ENCODE measurements at places on chromosomes 1 and 21.
A peak's percentile ranks its signal among the peaks of the same experiment; 100 is the strongest.

DNA sequence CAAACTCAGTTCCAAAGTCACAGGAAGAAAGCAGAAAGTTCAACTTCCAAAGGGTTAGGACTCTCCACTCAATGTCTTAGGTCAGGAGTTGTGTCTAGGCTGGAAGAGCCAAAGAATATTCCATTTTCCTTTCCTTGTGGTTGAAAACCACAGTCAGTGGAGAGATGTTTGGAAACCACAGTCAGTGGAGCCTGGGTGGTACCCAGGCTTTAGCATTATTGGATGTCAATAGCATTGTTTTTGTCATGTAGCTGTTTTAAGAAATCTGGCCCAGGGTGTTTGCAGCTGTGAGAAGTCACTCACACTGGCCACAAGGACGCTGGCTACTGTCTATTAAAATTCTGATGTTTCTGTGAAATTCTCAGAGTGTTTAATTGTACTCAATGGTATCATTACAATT lies 11.7 kb downstream of the ATF3 start:
- no peak for DNase-seq

- DNase-seq = no peak
These were observed 23.1 kb upstream of the CTPS1 start for GRCh38 chr1:40956407-40956806.

DNA sequence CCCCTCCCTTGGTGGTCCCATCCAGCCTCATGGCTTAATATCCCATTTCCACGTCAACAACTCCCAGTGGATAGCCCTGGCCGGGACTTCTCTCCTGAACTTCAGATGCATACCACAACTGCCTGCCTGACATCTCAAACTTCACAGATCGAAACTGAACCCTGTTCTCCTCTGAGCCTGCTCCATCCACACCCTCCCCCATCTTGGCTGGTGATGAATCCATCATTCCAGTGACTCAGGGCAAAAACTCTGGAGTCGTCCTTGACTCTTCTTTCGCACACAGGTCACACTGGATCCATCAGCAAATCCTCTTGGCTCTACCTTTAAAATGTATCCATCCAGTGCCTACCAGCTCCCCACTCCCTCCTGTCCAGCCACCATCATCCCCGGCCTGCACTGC lies 3.9 kb downstream of the TAS1R2 start:
- no peak for DNase-seq

DNA sequence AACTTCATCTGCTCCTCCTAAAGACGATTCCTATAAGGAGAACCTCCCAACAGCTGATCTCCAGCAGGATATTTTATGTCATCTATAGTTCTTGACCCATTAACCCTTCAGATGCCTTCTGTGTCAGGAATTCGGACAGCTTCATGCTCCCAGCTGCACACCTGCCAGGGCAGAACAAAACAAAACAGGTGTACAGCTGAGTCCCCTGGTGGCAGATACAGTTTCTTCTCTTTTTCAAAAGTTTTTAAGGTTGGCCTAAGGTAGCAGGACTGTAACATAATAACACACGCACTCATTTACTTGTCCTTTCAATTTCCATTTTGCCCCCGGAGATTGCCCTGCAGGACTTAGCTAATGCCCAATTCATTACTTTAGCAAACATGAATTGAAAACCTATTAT lies 218.3 kb downstream of the S1PR1 start:
- DNase-seq = no peak

GRCh38 chr21:44778983-44779382 lies 22.6 kb downstream of the UBE2G2 start:
- no peak for DNase-seq

DNA sequence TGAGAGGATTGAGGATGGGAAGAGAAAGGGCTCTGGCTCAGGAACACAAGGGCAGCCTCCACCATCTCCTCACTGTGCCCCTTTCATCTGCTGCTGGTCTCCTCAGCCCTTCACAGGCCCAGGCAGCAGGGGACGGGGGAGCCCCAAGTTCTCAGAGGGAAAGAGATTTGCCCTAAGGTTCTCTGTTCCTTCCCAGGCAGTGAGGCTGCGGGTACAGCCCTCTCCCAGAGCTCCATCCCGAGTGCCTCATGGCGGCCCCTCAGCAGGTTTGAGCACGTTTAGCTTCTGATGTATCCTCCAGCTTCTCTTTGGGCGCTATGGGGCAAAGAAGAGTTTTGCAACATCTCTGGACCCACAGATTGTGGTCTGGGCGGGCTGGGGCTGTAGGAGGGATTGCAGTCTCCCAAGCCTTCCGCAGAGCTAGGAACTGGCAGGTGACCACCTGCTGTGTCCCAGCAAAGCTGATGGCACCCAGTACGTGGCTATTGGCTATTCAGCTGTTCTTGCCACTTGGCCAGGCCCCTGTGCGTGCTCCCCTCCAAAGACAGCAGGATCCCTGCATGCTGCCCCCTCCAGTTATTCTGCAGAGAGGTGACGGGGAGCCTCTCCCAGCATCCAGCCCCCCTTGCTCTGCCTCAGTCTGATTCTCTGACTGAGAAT lies 10.1 kb downstream of the DISP3 start:
- DNase-seq = no peak

DNA sequence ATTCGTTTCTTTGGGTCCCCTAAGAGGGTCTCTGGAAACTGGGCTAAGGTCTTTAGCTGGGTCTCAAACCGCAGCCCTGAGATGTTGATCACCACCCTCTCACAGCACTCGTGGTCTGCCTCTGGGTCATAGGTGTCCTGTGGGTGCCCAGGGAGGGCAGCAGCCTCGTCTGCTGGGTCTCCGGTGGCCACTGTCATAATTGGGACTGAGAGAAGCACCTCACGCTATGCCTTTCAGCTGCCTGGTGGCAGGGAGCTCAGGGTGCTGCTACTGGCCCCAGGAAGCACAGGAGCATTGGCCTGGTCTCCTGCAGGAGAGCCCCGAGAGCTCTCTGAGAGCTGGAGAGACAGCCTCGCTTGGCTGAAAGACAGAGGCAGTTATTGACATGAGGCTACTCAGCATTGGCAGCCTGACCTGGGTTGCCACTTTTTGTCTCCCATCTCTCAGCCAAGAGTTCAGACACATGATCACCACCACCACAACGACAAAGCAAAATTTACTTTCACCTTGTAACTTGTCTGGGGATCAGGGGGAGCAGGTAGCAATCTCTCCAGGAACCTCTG lies 1.5 kb downstream of the KCNA2 start:
- DNase-seq = no peak

DNA sequence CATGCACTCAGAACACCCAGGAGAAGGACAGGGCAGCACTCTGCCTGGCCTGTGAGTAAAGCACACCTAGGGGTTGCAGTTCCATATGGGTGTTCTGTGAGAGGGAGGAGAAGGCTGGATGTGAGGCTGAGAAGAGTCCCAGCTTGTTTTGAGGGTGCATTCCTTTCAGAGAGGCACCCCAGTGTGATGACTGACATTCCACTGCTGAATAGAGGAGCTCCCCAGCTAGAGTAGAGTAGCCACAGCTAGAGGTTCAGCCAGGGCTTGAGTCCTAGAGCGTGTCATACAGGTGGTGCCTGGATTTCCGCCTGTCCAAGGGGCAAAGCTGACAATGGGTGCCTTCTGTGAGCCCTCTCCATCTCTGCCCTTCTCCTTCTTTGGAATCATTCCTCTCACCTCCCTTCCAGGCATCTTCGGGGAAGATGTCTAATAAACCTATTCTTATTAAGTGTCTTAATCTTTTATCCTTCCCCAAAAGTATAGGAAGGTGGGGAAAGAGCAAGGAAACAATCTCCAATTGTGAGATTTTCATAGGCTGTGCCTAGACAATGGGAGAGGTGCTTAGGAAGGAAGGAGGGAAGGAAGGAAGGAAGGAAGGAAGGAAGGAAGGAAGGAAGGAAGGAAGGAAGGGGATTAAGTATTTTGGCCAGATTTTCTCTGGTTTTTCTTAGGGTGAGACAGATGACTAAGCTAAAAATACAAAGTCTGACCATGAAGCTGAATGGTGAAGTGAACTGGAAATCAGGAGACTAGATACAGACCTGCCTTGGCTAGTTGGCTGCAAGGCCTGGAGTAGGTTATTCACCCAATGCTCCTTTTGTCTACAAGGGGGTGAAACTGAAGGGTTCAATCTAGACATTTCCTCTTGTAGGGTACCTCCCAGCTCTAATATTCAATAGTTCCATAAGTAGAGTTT lies 43.6 kb upstream of the SYT6 start:
- no peak for DNase-seq

- DNase-seq = no peak
These were observed 90.5 kb upstream of the TTC34 start for GRCh38 chr1:2891923-2892448.

- DNase-seq = no peak
These were observed 38.7 kb upstream of the PDC start for GRCh38 chr1:186499571-186499970.

DNA sequence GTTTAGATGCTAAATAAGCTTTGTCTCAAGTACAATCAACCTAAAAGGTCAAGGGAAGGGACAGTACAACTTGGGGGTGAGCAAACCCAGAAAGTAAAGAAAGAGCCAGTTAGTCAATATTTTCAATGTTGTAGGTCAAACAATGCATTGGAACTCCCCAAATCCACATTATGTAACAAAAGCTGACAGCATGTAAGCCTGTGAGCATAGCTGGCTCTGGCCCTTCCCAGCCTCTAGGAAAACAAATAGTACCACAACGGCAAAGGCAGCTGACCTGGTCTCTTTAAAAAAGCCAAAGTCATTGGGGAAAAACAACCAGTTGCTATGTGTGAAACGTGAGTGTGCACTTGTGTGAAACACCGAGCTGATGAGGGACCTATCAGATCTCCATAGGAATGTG lies 3.4 kb downstream of the CBR1 start:
- DNase-seq = no peak

GRCh38 chr21:36188081-36188681 lies 31.6 kb downstream of the DOP1B start:
- DNase-seq = no peak

- no peak for DNase-seq
These were observed 218.8 kb upstream of the CAMK1G start for GRCh38 chr1:209364716-209365115.

DNA sequence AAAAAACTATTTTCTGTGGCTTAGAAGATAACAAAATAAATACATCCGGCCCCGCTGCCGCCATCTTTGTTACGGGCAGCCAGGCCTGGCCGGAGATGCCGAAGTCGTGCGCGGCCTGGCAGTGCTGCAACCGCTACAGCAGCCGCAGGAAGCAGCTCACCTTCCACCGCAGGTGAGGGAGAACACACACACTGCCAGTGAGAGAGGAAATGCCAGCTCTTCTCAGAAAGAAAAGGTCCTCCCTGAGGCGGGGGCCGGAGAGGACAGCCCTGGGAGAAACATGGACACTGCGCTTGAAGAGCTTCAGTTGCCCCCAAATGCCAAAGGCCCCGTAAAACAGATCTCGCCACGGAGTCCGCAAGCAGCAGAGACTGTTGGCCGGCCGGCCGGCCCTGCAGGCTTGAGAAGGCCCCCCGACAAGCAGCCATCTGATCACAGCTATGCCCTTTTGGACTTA lies 323.2 kb downstream of the AMY1C start:
- no peak for DNase-seq

DNA sequence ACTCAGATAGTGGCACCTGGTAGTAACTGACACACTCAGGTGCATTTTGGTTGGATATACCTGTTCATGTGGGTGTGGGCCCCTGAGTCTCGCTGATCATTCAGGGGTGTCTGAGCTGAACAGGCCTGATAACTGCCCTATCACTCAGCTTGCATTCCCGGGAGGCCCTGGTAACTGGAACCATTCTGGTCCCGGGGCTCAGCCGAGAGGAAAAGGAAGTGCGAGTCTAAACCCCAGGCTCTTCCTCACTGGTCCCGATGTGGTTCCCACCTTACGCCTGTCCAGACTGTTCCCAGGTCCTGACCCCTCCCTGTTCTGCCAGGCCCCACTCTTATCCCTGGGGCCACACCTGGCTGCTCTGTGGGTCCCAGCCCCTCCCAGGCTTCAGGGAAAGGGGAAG lies 11.7 kb upstream of the CDK18 start:
- no peak for DNase-seq

- no peak for DNase-seq
These were observed 18.8 kb downstream of the PIK3C2B start for GRCh38 chr1:204475656-204476432.

DNA sequence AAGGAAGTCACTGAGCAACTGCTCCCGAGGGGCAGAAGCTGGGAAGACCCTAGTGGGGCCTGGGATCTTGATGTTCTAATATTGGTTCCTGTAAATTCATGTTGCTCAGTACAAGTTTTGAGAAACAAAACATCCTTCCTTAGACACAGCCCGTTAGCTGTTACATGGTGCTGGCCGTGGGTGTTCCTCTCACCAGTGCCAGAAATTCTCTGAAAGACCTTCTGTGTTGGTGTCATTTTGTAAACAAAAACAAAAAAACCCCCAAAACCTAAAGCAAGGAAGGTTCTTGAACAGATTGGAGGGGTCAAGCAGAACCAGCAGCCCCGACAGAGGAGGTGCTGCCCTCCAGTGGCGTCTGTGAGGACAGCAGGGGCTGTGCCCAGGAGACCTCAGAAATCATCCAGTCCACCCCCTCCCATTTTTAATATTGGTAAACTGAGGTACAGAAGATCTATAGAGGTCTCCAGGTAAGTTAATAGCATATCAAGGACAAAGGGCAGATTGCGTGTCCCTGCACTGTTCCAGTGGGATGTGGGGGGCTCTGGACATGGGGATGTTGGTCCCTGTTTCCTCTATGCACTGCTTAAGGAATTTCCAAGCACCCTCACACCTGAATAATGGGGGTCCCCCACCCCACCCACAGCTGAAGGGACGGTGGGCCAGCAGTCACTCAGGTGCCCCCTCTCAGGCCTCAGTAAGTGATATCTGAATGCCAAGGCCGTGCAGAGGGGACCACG lies 38.2 kb downstream of the SLC2A7 start:
- peak; percentile 31 for DNase-seq

- DNase-seq = no peak
These were observed 17.4 kb upstream of the HIVEP3 start for GRCh38 chr1:41936107-41936506.

- no peak for DNase-seq
These were observed 37.0 kb downstream of the ZNF281 start for GRCh38 chr1:200372885-200373181.

- DNase-seq = no peak
These were observed 333.2 kb downstream of the KCNH1 start for GRCh38 chr1:210800756-210801155.

- no peak for DNase-seq
These were observed 121.5 kb downstream of the XCL2 start for GRCh38 chr1:168422203-168422847.

DNA sequence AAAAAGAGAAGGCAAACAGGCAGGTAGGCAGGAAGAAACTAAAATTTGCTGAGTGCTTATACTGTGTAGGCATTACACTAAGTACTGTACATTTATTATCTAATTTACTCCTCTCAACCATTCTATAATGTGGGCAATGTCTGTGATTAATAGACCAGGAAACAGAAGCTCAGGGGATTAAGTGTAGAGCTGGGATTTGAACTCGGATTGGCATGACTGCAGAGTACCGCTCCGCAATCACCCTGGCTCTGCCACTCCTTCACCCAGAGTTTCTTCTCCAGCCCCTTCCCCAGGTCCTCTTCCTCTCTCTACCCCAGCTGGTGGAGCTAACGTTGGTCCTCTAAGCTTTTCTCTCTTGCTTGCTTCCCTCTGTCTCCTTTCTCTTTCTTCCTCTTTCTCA lies 11.5 kb upstream of the S100A2 start:
- no peak for DNase-seq

- no peak for DNase-seq
These were observed 1.3 kb downstream of the SDCCAG8 start for GRCh38 chr1:243257189-243257588.

- DNase-seq = no peak
These were observed 126.4 kb upstream of the GADD45A start for GRCh38 chr1:67558449-67559193.

GRCh38 chr1:202590975-202591411 lies 119.3 kb downstream of the SYT2 start:
- DNase-seq = no peak

Data from activated CD4-positive, CD25-positive, alpha-beta regulatory T cell (primary cell).